CD4-positive, alpha-beta memory T cell (primary cell): ENCODE measurements at places on chromosomes 2 and 18.

- no peak for DNase-seq
- no peak overlapping the region for H3K27ac ChIP-seq
- no peaks in the 10 kb centered on the region for H3K27me3 ChIP-seq
- H3K36me3 ChIP-seq = no peaks in the 10 kb centered on the region
Measured at GRCh38 chr2:211649331-211649730, 889.3 kb downstream of the ERBB4 start.

GRCh38 chr2:207008105-207008990 is 69.0 kb downstream of the CPO start:
- DNase-seq = no peak
- H3K27ac ChIP-seq = no peak overlapping the region
- no peaks in the 10 kb centered on the region for H3K4me1 ChIP-seq
- no peaks in the 10 kb centered on the region for H3K36me3 ChIP-seq

DNA sequence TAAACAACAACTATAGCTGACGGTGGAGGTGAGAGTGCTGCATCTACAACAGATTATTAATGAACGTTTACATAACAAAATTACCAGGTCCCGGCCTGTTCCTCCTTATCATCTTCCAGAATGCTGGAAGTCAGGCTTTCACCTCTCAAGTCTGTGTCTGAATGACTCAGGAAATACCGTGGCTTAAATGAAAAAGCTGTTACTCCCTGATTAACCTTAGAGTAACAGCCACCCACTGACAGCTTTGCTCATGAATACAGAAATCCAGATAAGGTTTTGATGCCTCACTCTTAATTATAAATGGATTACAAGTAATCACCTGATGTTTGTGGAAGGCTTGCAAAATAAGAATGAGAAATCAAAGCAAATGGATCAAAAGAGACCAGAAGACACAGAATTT is 885.3 kb upstream of the CELF4 start:
- no peak for DNase-seq
- H3K36me3 ChIP-seq = no peaks in the 10 kb centered on the region
- no peaks in the 10 kb centered on the region for H3K4me1 ChIP-seq
- no peaks in the 10 kb centered on the region for H3K27me3 ChIP-seq
- H3K27ac ChIP-seq = no peak overlapping the region

GRCh38 chr2:121326628-121327027 is 41.6 kb upstream of the TFCP2L1 start:
- H3K4me3 ChIP-seq = no peak overlapping the region
- H3K27ac ChIP-seq = no peak overlapping the region
- H3K36me3 ChIP-seq = no peaks in the 10 kb centered on the region
- H3K4me1 ChIP-seq = no peaks in the 10 kb centered on the region
- no peak for DNase-seq

- no peak overlapping the region for H3K27ac ChIP-seq
- H3K4me1 ChIP-seq = no peaks in the 10 kb centered on the region
- H3K4me3 ChIP-seq = no peak overlapping the region
- H3K27me3 ChIP-seq = no peaks in the 10 kb centered on the region
Measured at GRCh38 chr2:9189901-9190300, 16.7 kb upstream of the ASAP2 start.
